NCI-H2081 treated with DMSO at 0.1 percent for 48 hours (cell line): ENCODE measurements at places on chromosomes 2 and 18.

GRCh38 chr2:41194230-41194629 lies 742.3 kb upstream of the SLC8A1 start:
- no peak for DNase-seq

GRCh38 chr2:98467082-98467536 lies 22.5 kb downstream of the INPP4A start:
- DNase-seq: no peak

DNA sequence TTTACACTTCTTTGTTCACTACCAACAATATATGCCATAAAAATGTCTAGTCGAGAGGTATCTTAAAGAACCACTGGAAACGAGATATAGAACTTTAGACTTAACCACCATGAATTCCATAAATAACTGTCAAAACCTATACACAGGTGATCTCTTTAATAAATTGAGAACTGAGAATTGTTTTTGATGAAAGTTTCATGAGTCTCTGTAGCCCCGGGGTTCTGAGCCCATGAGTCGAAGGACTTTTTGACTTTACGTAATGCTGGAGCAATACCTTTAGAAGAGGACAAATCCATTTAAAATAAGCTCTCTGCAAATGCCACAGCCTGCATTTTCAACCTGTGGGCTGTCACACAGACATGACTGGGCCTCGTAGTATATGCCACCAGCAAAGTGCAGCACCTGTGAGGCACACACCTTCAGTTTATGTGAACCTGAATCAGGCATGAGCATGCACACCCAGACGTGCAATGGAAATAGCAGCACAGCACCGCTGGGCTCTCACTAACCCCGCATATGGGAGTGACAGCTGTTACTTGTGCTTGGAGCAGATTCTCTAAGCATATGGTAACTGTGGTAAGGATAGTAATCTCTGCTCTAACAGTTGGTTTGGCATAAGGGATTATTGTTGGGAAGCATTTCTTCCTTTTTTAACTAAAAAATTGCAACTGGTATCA lies 383.2 kb downstream of the SOCS6 start:
- DNase-seq: no peak

DNA sequence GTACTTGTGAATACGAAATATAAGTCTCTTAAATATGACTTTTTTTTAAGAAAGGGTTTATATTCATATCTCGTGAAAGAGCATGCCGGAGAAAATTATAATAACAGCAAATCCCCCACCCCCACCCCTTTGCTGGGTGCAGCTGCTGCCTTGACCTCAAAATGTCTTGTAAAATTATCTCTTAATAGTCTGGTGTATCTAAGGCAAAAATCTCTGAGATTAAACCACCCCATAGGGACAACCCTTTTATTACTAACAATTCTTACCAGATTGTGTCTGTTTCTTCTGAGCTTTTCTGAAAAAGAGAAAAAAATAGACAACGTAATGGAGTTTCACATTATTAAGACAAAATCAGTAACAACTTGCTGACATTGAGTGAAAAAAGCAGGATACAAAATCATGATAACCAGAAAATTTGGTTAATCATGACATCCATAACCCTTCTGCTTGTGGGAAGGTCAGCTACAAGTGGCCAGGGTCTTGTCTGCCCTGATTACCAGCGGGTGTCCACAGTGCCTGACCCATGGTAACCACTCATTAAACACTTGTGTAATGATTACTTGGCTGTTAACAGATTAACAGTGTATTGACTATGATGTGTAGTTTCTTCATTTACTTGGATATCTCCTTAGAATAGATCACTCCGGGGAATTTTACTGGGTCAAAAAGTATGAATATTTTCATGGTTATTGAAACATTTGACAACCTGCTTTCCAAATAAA lies 1.5 kb downstream of the STRADB start:
- no peak for DNase-seq

- DNase-seq: no peak
Observed at GRCh38 chr2:21837168-21837960, 713.6 kb downstream of the TDRD15 start.

GRCh38 chr2:61887717-61888266 lies 664 bp downstream of the CCT4 start:
- DNase-seq: no peak

DNA sequence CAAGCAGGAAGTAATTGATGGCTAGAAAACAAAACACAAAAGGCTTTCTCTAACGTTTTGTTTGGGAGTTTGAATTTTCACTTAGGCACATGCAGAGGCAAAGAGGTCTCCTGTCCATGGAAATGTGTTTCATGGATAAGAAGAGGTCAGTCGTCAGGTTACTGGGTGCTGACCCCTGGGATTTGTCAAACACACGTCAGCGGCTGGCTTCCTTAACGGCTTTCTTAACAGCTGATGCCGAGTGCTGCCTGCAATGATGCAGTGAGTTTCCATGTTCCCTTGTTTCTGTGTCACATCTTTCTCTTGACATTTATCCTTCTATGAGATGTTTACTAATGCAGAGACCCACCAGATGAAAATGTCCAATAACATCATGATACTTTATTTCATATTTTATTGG lies 31.7 kb downstream of the GPR39 start:
- DNase-seq: no peak

DNA sequence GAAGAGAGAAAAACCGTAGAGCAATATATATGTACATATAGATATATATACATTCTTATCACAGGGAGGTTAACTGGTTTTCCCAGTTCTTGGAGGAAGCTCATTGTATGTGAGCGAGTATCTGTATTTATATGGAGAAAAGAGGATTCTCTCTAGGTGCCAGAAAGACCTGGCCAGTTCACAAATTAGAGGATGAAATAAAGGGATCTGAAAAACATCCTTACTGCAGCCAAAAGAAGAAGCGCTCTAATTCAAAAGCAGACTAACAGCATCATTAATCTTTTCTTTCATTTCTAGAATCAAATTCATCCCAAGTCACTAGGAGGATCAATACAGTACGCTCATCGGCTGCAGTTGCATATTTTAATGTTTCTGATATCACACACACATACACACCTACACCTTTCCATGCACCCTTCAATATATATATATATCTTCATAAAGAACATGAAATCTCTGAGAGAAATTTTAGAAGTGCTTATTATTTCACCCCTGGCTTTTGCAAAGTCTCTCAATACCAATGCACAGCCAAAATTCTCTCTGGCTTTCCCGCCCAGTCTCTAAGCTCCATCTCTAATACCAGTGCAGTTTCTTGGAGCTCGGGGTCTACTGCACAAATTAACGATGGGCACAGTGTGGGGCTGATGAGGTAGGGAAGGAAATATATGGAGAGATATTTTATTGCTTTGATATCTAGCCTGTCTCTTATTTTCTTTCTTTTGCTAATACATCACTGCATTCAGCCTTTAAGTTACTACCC lies 731 bp downstream of the NRXN1 start:
- no peak for DNase-seq

DNA sequence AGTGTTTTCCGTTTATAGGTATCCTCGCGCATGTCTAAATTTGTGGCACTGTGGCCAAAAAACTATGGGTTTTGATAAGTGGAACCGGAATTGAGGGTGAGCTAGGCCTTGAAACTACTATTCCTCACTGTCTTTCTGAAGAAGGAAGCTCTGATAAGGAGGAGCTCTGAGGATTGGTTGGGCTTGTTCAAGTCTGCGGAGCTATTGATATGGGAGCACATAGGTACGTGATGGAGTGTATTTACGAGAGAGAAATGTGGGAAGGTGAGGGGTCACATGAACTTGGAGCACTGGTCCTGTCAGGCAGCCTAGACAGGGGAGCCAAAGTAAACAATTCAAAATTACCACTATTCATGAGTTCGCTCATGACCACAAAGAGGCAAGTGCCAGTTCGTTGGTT lies 131.4 kb downstream of the BABAM2 start:
- peak; percentile 6 for DNase-seq

DNA sequence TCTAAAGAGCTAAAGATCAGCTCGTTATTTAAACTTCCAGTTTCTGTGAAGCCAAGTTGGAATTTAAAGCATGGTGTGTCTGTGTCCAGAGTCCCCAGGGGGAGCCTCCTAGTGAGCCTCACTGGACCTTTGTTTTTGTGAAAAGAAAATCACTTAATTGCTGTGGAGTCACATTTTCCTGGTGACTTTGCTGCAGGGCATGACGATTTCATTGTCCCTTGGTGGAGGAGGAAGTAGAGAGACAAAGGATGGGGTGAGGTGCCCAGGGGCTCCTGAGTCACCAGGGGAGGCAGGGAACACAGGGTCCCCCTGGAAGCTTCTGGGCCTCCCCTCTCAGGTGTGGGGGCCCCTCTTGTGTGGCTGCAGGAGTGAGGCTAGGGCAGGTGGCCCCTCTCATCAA lies 19.7 kb downstream of the ATP6V1C2 start:
- no peak for DNase-seq

DNA sequence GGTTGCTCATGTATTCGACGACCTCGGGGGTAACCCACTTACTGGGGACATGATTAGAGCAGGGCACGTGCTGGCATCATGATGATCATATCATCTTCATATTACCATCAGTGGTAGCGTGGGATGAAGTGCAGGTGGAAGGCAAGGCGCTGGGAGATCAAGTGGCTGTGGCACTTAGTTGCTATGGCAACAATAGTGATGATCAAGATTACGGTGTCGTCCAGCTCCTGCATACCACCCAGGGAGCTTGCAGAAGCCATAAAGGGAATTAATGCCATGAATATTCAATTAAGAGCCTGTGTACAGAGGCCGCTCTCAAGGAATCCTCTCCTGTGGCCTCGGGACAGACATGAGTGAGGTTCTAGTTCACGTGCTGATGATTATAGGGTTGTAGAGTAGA lies 237.2 kb upstream of the COPS8 start:
- no peak for DNase-seq

- DNase-seq: no peak
Observed at GRCh38 chr2:179857236-179857635, 4.2 kb downstream of the ZNF385B start.

DNA sequence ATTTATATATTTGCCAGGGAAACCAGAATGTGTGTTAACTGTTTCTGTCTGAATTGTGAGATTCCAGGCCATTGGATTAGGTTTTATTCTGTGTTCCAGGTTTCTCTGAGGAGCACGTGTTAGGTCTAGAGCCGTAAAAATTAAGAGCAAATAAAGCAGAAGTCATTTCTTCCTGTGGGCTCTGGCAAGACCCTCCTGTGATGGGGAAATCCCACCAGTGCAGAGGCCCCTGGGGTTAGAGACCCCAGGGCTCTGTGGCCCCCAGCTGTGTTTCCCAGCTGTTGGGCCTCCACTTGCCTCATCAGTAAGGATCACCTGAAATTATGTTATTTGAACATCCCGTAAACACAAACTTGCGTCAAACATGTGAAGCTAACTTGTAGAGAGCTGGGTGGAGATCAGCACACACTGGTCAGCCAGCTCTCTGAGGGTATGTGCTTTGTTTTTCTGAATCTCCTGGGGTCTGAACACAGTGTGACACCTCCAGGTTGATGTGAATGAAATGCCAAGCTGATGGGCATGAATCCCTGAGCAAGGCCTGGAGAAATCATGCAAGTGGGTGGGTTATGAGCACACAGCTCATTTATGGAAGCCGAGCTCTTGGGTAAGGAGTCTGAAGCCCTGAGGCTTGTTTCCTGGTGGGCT lies 50.3 kb downstream of the HK2 start:
- no peak for DNase-seq

DNA sequence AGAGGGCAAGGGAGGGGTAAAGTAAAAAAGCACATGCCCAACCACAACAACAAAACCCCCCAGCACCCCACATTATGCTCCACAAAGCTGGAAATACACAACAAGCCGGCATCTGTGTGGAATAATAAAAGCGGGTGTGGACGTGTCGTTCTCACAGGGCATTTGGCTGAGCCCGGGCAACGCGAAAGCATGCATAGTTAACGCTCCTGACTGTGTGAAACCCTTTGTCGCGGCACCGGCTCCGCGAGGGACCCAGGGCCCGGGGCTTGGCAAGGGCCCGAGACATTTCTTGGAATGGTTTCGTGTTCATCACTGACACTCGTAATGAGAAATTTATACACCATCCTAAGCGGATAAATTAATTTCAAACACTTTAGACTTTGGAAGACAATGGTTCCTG lies 165.6 kb downstream of the INHBB start:
- DNase-seq: no peak

DNA sequence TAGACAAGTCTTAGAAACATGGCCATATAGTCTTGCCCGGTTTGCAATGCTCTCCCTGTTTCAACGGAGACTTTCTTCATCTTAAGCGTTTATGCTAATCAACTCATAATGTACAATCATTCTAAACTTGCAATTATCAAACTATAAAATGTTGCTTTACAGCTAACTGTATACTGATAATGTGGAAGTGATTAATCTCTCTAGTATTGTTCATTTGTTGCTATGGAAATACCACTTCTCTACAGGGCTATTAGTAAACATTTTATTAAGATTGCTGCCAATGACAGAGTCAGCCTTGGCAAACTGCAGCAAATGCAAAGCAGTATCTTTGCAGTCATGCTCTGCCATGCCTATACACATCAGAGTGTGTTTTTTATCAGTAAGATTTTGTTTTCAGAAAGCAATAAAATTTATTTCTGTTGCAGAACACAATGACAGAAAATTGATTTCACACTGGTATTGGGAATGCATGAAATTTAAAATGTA lies 1201.8 kb upstream of the CDH2 start:
- no peak for DNase-seq

DNA sequence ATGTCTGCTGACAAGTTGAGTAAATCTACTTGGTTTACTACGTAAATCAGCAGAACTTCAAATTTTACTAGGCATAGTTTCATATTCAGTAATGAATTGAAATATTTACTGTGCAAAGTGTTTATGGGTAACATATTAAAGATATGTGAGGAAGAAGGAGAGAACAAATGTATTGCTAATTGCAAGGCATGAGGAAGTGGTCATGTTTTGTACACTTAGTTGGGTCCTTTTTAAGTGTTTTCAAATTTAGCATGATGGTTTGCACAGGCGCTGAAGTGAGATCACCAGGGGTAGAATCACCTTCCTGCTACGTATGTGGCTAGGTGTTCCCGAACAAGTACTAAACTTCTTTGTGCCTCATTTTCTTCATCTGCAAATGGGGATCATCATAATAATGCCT lies 1534.4 kb downstream of the LRP1B start:
- DNase-seq: no peak

DNA sequence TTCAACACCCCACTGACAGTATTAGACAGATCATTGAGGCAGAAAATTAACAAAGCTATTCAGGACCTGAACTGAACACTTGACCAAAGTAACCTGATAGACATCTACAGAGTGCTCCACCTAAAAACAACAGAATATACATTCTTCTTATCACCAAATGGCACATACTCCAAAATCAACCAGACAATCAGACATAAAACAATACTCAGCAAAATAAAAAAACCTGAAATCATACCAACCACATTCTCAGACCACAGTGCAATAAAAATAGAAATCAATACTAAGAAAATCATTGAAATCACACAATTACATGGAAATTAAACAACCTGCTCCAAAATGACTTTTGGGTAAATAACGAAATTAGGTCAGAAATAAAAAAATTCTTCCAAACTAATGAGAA lies 15.8 kb downstream of the PFN4 start:
- no peak for DNase-seq

GRCh38 chr2:155525199-155525598 lies 807.3 kb downstream of the NR4A2 start:
- no peak for DNase-seq

DNA sequence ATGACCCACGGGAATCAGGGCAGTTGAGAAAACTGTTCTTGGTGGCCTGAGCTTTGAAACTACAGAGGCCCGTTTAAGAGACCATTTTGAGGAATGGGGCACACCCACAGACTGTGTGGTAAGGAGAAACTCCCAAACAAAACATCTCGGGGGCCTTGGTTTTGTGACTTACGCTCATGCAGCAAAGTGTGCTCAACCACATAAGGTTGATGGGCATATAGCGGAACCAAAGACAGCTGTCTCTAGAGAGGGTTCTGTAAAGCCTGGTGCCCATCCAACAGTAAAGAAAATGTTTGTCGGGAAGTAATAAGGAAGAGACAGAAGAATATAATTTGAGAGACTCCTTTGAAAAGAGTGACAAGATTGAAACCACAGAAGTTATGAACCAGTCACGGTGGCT lies 5.4 kb downstream of the MRO start:
- no peak for DNase-seq
